ENCODE measurements at places on chromosomes 5 and 9. TPM values are rescaled to one million over a fixed set of nuclear protein-coding genes. Genes with fewer than 3 reads are reported as not detected.
A peak's percentile ranks its signal among the peaks of the same experiment; 100 is the strongest.

DNA sequence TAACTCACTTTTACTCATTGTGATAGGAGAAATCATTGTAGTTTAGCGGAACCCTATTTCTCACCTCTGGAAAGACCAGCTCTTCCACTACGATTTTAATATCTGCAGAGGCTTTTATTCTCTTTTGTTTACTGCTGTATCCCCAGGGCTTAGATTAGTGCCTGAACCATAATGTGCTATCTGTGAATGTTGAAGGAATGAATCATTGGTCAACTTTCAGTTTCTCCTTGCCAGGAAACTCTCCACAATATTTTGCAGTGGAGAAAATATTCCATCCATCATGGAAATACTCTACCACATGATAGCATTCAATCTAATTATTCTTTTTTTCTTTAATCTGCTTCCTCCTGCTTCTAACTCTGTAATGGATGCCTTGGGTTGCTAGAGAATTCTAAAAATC lies 263.5 kb upstream of the PTPRD start:
- no peak for DNase-seq

GRCh38 chr9:7119612-7120011 lies 361.8 kb downstream of the KDM4C start:
- DNase-seq = no peak

- DNase-seq = no peak
Observed at GRCh38 chr5:180142021-180142765, 66.8 kb downstream of the RASGEF1C start.

GRCh38 chr5:88836195-88836838 lies 46.7 kb downstream of the MEF2C start:
- DNase-seq = no peak

DNA sequence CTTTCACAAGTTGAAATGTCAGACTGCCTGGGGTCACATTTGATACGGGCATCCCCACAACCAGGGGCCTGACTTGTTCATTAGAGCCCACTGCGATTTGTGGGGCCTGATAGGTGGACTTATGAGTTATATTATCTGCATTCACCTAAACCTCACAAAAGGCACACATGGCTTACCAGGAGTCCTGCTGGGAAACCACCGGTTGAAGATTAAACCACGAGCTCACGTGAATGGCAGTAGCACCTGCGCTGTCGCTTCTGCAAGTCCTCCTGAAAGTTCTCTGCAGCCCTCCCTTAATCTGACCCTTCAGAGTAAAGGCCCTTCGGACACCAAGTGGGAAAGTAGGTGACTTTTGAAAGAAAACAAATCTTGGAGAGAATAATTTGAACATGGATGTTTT lies 68.9 kb downstream of the PPIC start:
- no peak for DNase-seq

DNA sequence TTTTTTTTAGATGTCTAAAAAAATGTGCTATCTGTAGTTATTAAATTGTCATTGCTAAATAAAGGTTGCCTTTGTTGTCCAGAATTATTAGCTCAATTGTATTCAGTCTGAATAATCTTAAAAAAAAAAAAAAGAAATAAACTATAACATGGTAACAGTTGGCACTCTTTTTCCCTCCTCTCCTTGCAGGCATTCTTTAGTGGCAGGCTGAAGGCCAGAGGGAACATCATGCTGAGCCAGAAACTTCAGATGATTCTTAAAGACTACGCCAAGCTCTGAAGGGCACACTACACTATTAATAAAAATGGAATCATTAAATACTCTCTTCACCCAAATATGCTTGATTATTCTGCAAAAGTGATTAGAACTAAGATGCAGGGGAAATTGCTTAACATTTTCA lies 87.6 kb upstream of the FAM170A start:
- DNase-seq = no peak

DNA sequence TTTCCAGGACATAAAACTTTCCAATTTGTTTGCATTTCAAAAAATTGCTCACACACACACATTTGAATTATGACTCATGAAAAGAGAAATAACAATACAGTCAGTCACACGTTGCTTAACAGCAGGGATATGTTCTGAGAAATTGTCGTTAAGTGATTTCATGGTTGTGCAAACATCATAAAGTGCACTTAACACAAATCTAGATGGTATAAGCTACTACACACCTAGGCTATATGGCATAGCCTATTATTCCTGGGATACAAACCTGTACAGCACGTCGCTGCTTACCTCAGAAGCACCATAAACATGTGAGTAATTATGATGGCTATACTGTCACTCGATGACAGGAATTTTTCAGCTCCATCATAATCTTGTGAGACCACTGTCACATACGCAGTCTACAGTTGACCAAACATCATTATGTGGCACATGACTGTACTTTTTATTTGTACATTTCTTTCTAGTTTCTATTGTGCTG lies 378.2 kb downstream of the ACTL7B start:
- no peak for DNase-seq

- DNase-seq = no peak
Observed at GRCh38 chr5:130836729-130837649, 328.1 kb downstream of the HINT1 start.

- DNase-seq = no peak
Observed at GRCh38 chr9:122332083-122332482, 38.7 kb upstream of the PTGS1 start.

GRCh38 chr5:88108490-88109279 lies 160.0 kb downstream of the TMEM161B start:
- no peak for DNase-seq

GRCh38 chr5:79301046-79301712 lies 65.2 kb downstream of the JMY start:
- DNase-seq = peak; percentile 42

DNA sequence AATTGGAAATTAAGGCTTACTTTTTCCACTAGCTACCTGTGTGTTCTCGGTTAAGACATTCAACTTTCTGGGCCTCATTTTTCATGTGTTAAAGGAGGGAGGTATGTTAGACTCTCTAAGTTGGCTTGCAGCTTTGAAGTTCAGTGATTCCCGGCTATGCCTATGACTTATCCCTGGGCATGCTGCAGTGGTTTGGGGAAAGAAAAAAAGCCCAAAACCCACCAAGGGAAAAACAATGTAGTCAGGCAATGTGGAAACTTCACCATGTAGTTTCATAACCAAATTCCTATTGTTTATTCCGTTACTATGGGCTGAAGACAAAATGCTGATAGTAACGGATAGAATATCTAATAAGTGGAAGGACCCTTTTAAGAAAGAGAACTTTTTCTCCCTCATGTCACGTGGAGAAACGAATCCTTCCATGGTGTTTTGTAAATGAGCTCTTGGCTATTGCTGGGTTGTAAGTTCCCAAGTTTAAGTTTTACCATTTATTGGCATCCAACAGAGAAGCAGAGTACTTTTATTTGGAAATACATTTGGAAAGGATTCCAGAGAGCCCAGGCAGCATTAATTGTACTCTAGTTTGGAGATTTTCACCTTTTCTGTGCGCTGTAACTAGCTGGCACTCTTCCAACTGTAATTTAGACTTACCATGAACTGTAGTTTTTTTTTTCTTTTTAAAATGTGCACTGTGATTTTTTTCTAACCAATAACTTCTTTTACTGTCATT lies 84.9 kb upstream of the MPDZ start:
- DNase-seq = no peak

DNA sequence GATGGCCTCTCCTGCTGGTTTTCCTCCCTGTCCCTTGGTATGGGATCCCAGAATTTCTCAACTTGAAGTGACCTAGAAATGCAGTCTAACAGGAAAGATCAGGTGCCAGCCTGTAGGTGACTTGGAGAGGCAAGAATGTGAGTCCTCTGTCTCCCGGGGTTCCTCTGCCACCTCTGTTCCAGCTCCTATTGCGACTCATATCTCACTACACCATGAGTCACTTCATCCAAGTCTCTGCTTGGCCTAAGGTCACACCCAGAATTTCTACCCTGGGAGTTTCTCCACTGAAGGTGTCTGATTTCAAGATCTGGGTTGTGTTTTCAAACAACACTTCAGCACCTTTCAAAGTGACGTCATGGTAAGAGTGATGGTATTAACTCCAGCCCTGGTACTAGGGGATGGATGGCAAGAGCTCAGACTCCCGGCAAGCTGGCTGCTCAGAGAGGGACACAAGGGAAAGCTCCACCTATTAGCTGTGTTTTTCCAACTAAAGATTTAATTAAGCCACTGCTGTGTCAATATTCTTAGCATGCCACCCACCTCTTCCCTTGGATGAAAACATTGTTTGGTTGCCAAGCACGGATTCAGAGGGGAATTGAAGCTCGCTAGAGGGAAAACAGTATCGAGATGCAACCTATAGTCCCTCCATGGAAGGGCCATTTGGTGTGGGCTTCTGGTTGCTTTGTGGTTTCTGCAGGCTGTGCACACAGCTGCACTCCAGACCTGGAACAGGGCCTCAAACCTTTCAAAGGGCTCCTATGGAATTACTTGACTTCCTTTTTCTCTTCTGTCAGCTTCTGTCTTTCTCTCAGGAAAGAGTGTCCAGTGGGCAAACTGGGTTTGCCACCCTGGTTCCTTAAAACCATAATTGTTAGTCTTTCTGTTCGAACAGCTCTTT lies 205.7 kb downstream of the GAS1 start:
- peak; percentile 87 for DNase-seq

The HSPA9 gene
- total RNA-seq = 486 TPM

The ACOT12 gene
- not detected for total RNA-seq

The KLHL3 gene
- total RNA-seq = not detected

The MCIDAS gene
- total RNA-seq = 6.4 TPM

The C1QTNF3 gene
- total RNA-seq = 2.6 TPM
